Stimulated activated CD4-positive, alpha-beta T cell treated with anti-CD3 and anti-CD28 coated beads, Interleukin-15, amount 100 ng/mL, for 48 hours (primary cell): ENCODE measurements at places on chromosomes 5 and 9.

- DNase-seq: no peak
Observed at GRCh38 chr5:71705421-71705820, 13.7 kb upstream of the CARTPT start.

DNA sequence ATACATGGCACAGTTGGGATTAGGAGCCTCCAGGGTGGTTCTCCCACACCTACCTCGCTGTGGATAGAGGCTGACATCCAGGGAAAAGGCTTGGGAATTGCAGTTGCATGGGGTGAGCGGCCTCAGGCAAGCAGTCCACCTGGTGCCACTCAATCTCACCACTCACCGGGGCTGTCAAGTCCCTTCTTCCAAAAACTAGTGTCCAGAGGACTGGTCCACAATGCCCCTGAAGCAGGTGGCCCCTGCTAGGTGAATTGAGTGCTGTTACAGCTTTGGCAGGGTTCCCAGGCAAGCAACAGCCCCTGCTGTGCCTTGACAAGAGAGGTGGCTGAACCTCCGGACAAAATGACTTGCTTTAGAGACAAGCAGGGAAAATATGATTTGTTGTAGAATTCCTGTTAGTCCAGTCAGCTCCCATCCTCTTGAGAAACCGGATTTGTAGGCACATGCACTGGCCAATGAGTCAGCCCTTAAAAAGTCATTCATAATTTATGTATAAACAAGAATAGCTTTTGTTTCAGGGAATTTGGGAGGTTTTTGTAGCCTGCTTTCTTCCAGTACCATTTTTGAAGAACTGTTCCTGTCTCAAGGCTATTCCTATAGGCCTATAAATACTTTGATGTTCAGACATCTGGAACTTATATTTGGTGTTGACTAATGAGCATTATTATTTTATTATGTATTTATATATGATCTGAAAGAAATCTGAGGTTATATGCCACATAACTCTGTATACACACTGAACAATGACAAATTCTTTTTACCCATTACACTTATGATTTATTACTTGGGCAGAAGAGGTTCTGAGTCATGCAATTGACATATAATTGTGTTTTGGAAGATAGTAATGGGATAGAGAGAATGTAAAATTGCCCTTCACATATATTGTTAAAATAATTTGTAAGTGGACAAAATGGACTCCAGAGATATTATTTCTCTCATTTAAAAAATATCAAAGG, 411.1 kb downstream of the ACTL7B start:
- no peak for DNase-seq

DNA sequence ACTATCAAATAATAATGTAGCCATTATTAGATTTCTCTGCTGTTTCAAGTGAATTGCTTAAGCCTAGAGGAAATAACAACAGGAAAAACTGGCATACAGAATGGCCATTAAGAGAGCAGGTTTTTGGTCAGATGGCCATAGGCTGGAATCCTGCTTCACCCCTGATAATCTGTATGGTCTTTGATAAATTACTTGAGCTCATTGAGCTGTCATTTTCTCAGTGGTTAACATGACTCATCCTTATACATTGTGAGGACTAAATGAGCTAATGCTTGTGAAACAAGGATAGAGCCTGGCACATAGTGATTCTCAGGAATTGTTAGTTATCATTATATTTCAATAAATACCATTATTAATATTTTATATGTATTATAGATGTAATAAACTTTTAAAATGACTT, 516.5 kb downstream of the KIF4B start:
- no peak for DNase-seq

DNA sequence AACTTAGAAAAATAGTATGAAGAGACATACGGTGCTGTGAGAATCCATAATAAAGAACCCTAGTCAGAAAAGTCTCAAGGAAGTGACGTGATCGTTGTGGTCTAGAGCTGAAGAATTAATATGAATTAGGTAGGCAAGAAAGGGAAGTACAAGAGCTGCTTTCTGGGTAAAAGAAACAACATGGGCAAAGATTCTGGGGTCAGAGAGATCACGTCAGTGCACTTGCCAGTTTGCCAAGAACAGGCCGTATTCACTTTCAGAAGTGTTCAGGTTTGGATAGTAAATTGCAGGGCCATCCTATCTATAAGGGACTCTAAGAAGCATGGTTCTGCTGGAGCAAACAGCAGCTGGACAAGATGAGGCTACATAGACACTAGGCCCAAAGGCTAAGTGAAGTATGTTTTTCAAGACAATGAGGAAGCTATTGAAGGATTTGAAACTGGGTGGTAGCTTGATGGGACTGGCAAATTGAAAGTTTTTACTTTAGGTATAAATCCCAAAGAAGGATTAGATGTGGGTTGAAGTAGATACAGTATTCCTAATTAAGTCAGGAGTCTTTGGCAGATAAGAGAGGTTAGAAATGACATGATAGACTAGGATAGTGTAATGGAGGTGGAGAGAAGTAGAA, 4.8 kb upstream of the CHD1 start:
- DNase-seq: no peak

- no peak for DNase-seq
Observed at GRCh38 chr9:112640311-112640710, 77.6 kb downstream of the INIP start.

DNA sequence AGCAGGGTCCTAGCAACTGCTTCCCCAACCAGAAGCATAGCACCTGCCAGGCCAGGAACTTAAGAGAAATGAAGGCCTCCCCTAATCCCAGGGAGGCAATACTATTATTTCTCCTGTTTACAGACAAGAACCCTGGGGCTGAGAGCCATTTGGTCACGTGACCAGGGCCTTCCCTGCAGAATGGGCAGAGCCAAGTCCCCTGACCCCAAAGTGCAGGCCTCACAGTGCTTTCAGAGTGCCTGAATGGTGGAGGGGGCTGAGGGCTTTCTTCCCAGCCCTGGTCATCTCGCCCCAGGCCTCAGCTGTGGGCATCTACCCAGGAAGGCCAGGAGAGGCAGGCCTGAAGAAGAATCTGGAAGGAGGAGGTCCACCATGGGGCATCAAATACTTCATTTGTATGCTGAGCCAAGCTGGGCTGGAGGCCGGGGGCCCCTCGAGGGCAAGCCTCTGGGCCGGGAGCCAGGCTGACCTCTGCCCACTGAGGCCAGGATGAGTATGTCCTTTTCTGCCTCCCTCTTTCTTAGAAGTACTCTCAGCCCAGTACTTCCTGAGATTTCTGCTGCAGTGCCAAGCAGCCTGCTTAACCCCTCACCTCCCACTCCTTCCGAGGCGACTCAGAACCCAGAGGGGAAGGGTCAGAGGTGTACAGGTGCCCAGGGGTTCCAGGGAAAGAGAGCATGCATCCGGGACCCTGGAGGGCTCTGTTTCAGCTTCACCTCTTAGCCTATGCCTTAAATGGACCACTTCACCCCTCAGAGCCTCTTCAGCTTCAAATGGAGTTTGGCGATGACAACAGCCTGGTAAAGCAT, 18.9 kb upstream of the DUSP1 start:
- DNase-seq: no peak

- DNase-seq: no peak
Observed at GRCh38 chr5:37710965-37711364, 128.9 kb downstream of the GDNF start.

DNA sequence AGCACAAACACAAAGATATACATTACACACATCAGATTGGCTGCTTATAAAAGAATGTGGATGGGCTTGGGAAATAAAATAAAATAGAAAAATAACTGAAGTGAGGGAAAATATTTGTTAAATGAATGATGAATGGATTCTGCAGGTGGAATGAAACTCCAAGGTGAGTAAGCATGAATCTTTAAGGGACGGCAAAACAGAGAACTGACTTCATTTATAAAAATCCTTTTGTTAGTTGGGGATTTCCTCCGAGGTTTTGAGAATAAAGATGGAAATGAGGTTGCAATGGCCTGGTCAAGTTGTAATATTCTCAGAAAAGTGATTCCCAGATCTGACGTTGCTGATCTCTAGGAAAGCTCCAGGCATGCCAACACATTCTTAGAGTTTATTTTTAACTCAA, 20.9 kb upstream of the SEMA6A start:
- DNase-seq: no peak

GRCh38 chr5:154467655-154468354, 10.2 kb downstream of the HAND1 start:
- no peak for DNase-seq

- DNase-seq: no peak
Observed at GRCh38 chr5:42912184-42912798, 100.6 kb upstream of the SELENOP start.

DNA sequence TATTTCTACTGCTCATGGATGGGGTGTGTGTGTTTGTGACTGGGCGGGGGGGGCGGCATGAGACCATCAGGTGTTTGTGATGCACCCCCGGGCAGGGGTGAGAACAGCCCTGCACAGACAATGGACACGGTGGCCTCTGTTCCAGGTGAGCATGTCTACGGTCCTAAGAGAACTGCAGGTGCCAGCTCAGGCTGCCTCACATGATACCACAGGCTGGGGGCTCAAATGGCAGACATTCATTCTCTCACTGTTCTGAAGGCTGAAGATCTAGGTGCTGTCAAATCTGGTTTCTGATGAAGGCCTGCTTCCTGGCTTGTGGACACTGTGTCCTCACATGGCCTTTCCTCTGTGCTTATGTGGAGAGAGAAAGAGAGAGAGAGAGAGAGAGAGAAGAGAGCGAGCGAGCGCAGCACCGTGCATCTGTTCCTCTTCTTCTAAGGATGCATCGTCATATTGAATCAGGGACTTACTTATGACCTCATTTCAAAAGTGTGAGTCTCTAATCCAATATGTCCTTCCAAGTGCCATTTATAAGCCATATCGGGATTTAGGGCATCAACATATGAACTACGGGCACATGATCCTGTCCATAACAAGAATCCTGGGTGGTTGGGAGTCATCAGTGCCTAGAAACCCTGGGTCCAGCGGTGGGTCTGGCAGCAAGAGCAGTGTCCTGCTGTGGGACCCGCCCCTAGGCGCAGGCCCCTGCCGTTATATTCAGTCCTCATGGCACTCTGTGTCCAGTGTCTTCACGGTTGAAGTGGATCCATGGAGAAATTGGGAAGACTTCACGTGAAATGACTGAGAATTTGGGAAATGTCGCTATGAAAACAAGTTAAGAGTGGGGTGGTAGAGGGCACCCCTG, 42.5 kb downstream of the NXNL2 start:
- DNase-seq: no peak

DNA sequence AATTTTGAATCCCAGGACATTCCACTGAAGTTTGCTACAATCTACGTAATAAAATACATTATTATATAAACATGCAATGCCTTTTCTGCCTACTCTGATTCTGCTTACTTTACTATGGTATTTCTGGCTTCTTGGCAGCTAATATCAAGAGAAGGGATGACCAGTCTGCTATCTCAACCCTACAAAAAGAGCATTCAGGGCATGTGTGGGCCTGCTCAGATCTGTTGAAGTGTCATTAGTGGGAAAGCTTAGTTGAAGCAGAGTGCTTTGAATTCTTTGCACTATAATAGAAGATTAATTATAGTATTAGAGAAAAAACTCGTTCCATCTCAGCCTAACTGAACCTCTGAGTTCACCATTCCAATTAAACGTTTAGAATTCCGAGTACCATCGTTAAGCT, 339.5 kb upstream of the ISL1 start:
- no peak for DNase-seq

DNA sequence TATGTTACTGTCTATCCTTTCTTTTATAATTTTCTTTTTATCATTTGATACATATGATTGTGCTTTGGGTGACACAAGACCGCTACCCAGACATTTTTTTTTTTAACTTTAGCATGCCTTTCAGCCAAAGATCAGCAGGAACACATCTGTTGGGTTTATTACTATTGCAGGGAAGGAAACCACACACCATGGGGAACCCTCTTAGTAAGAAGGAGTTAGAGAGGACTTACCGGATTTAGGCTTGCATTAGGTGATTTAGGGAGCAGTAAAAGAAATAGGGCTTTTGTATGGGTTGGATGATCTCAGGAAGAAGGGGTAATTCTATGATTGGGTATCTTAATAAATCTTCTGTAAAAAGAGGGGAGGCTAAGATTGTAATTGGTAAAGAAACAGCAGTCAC, 138.2 kb downstream of the SNX18 start:
- no peak for DNase-seq

GRCh38 chr5:117662361-117662760, 1087.7 kb upstream of the SEMA6A start:
- DNase-seq: no peak

- no peak for DNase-seq
Observed at GRCh38 chr5:113615708-113616107, 102.2 kb downstream of the YTHDC2 start.

DNA sequence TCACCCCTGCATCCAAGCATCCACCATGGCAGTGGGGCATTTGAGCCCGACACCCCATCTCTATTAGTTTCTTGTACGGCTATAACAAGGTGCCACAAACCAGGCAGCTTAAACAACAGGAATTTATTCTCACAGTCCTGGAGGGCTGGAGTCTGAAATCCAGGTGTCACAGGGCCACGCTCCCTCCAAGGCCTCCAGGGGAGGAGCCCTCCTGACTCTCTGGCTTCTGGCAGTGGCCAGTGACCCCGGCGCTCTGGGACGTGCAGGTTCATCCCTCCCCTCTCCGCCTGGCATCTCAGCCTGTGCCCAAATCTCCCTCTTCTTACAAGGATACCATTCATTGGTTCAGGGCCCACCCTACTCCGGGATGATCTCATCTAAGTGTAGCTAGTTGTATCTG, 394.5 kb upstream of the IRX1 start:
- DNase-seq: no peak

- no peak for DNase-seq
Observed at GRCh38 chr9:105401651-105402050, 46.2 kb upstream of the FSD1L start.

DNA sequence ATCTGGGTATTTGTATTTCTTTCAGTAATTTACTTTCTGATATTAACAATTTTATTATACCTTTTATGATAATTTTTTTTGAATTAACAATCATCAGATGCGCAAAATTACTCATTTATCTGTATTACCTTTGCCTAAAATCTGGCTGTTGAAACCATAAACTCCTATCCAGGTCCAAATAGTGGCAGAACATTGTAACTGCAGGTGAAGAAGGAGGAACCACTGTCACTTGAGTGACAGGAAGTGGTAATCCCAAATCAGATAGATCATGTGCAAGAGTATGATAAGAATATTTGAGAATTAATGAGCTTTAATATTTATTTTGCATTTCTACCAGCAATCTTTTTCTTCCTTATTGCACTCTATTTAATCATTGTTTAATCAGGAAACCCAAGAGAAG, 139.3 kb upstream of the TLE4 start:
- no peak for DNase-seq

GRCh38 chr9:7081065-7081600, 323.4 kb downstream of the KDM4C start:
- no peak for DNase-seq

- DNase-seq: no peak
Observed at GRCh38 chr9:114278881-114279570, 43.9 kb upstream of the ORM1 start.

GRCh38 chr5:155082401-155082800, 68.8 kb downstream of the KIF4B start:
- no peak for DNase-seq

DNA sequence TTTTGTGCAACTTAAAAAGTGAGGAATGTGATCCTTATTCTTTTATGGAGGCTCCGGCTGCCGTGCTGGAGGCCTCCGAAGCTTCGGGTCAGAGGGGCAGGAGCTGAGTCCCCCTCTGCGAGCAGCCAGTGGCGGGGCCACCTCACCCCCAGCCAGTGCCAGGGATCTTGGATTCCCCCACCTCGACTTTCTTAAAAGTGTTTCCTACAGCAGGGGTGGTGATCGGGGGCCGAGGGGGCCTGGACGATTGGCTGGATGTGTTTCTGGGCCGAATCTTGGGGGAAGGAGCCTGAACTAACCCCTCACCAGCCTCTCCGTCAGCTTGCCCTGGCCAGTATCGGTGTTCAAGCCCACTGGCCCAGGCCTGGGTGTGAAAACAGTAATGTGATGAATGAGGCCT, 92.2 kb upstream of the LMX1B start:
- DNase-seq: no peak
